ENCODE measurements at places on chromosomes 6 and 20.

DNA sequence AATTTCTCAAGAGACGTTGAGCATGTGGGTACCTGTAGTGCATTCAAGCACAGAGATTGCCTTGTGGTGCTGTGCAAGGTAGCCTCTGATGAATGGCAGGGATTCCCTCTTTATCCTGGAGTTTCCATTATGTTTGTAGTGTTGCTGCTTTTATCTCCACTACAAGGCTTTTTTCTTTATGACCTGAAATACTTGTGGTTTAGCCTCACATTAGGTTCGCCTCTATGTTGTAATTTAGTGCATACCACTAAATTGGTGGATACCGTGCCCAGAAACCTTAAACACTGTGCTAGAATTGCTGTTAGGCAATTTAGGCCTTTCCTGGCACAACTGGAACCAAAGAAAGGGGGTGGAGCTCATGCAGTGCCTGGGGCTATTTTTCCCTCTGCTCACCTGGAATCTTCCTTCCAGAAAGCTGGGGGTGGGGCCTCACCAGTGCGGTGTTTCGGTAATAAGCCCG lies 76.8 kb downstream of the NCOA7 start:
- H3K36me3 ChIP-seq, result peaks cover 7% of the 10 kb centered on the region
- no peak for DNase-seq
- H3K4me3 ChIP-seq, result no peak overlapping the region
- H3K4me1 ChIP-seq, result peaks cover 14% of the 10 kb centered on the region
- no peak overlapping the region for H3K27ac ChIP-seq

DNA sequence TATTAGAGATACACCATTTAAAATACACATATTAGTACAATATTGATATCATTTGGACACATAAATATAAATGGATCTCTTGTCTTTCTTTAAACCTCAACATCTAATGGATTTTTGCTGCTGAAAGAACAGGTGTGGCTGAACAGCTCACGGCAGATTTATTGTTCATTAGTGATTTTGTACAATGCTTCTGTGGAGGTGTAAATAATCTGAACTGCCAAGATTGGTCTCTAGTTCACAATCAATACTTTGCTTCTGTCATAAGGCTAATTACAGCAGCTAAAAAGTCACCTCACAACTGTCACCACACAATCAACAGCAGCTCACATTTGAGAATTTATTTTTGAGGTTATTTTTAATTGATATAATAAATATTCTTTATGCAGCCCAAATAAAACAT lies 162.0 kb upstream of the SIM1 start:
- DNase-seq, result no peak
- H3K4me3 ChIP-seq, result no peak overlapping the region
- no peak overlapping the region for H3K27ac ChIP-seq
- H3K4me1 ChIP-seq, result no peaks in the 10 kb centered on the region
- peaks cover 4% of the 10 kb centered on the region for H3K36me3 ChIP-seq

- no peaks in the 10 kb centered on the region for H3K4me1 ChIP-seq
- no peak overlapping the region for H3K4me3 ChIP-seq
- no peak overlapping the region for H3K27ac ChIP-seq
- peaks cover 85% of the 10 kb centered on the region for H3K27me3 ChIP-seq
These were observed 246.0 kb upstream of the EXOC2 start for GRCh38 chr6:938916-939315.

DNA sequence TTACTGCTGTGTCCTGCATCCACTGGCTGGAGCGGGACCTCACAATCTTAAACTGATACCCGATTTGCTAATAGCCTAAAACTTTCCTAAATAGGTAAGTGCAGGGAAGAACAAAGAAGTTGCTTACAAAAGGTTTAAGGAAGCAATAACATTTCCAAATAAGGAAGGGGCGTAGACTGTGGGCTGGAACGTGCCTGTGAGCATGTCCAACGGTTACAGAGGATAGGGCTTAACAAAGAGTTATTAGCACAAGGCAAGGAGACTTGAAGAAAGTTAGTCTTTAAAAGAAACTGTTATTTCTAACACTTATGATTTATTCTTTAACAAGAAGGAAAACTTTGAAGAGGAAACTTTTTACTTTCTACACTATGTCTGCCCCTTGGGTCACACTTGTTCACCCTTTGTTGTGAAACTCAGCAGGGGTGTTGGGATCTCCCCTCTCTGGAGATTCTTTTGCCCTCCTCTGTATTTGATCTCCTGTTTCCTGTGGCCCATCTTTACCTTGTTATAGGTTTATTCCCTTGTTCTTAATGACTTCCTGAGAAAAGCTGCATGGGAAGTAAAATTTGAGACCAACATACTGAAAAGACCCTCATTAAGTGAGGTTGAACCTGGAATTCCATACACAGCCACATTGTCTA lies 28.7 kb downstream of the KAT14 start:
- H3K4me3 ChIP-seq, result no peak overlapping the region
- peaks cover 60% of the 10 kb centered on the region for H3K4me1 ChIP-seq
- peaks cover 31% of the 10 kb centered on the region for H3K36me3 ChIP-seq

- peaks cover 56% of the 10 kb centered on the region for H3K4me1 ChIP-seq
- no peaks in the 10 kb centered on the region for H3K27me3 ChIP-seq
- peak overlapping the region; percentile 96 for H3K27ac ChIP-seq
- peaks cover 41% of the 10 kb centered on the region for H3K36me3 ChIP-seq
- DNase-seq, result no peak
These were observed 39.2 kb downstream of the GNAS start for GRCh38 chr20:58891718-58892140.

GRCh38 chr6:20166210-20166609 lies 46.1 kb downstream of the MBOAT1 start:
- peaks cover 21% of the 10 kb centered on the region for H3K4me1 ChIP-seq
- H3K27me3 ChIP-seq, result no peaks in the 10 kb centered on the region
- no peaks in the 10 kb centered on the region for H3K36me3 ChIP-seq
- DNase-seq, result no peak
- H3K4me3 ChIP-seq, result no peak overlapping the region

DNA sequence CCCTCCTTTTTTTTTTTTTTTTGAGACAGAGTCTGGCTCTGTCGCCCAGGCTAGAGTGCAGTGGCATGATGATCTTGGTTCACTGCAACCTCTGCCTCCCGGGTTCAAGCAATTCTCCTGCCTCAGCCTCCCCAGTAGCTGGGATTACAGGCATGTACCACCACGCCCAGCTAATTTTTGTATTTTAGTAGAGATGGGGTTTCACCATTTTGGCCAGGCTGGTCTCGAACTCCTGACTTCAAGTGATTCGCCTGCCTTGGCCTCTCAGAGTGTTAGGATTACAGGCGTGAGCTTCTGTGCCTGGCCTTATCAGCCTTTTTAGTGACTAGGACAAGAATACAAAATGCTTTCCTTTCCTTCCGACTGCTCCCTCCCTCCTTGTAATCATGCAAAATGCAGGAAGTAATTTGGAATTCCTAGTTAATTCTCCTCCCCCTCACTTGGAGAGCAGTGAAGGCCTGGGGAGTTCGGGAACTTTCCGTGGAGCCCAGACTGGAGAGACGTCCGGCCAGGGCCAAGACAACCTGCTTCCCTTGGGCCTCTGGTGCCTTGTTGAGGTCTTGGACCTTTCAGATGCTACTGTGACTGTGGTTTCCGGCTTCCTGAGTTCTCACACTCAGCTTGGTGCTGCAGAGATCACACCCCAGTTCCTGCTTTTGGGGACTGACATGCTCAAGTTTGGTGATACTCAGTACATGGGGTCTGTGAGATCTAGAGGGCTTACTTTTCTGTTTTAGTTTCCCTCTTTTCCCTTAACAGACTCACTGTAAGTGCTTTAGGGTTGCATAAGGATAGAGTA lies 3.9 kb upstream of the PHF20 start:
- peak overlapping the region; percentile 98 for H3K27ac ChIP-seq
- H3K4me1 ChIP-seq, result peaks cover 44% of the 10 kb centered on the region
- peaks cover 12% of the 10 kb centered on the region for H3K36me3 ChIP-seq
- peak overlapping the region; percentile 84 for H3K4me3 ChIP-seq

- H3K27me3 ChIP-seq, result no peaks in the 10 kb centered on the region
- no peak overlapping the region for H3K27ac ChIP-seq
- peaks cover 11% of the 10 kb centered on the region for H3K36me3 ChIP-seq
- no peak overlapping the region for H3K4me3 ChIP-seq
- DNase-seq, result no peak
These were observed 12.2 kb downstream of the PDRG1 start for GRCh38 chr20:31939661-31940060.

DNA sequence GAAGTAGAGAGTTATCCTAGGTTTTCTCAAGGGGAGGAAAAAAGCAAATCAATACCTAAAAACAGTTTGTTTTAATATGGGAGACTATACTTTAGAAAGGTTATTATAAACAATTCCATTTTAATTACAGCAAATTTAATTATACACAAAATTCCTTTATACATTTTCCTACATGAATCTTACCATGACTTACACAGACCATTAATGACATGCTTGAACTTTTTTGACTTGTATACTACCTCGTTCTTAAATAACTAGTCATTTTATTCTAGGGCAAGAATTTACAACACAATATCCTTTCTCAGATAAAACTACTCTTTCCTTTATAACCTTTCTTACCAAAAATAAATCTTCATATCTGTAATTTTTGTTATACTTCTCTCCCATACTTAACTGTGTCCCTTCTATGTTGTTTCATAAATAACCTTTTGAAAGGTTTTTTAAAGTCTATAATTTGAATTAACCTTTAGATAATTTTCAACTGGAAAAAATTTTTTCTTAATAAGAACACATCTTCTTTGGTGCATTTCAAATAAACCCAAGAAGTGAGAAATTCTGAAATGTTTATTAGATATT lies 729.4 kb downstream of the TENT5A start:
- no peak overlapping the region for H3K27ac ChIP-seq
- DNase-seq, result no peak
- no peaks in the 10 kb centered on the region for H3K27me3 ChIP-seq
- no peak overlapping the region for H3K4me3 ChIP-seq
- no peaks in the 10 kb centered on the region for H3K4me1 ChIP-seq
- no peaks in the 10 kb centered on the region for H3K36me3 ChIP-seq

DNA sequence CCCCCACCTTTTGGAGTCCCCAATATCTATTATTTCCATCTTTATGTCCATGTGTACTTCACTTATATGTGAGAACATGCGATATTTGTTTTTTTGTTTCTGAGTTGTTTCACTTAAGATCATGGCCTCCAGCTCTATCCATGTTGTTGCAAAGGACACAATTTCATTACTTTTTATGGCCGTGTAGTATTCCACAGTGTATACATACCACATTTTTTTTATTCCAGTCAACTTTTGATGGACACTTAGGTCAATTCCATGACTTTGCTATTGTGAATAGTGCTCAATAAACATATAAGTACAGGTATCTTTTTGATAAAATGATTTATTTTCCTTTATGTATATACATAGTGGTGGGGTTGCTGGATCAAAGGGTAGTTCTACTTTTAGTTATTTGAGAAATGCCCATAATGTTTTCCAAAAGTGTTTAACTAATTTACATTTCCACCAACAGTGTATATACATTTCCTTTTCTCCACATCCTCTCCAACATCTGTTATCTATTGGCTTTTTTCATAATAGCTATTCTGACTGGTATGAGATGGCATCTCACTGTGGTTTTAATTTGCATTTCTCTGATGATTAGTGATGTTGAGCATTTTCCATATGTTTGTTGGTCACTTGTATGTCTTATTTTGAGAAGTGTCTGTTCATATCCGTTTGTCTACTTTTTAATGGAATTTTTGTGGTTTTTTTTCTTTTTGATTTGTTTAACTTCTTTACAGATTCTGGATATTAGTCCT lies 34.0 kb upstream of the COL10A1 start:
- no peak for DNase-seq
- H3K4me3 ChIP-seq, result no peak overlapping the region
- no peaks in the 10 kb centered on the region for H3K27me3 ChIP-seq

- no peak for DNase-seq
- no peak overlapping the region for H3K27ac ChIP-seq
- no peak overlapping the region for H3K4me3 ChIP-seq
These were observed 44.6 kb upstream of the DDR1 start for GRCh38 chr6:30839671-30840070.

DNA sequence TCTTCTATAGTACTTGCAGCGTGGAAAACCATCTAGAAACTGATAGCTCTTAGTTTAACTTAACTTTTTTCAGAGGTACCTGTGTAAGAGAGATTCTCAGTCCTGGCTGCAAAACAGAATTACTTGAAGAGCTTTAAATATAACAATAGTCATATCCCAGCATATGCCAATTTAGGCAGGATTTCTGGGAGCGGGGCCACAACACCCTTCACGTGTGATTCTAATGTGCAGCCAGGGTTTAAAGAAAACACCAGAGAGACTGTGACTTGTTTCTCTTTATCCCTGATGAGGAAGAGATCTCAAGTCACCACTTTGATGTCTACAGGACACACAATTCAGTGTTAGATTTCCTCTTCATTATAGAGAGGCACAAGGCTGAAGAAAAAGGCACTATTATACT lies 103.7 kb downstream of the PDSS2 start:
- H3K36me3 ChIP-seq, result no peaks in the 10 kb centered on the region
- H3K27ac ChIP-seq, result no peak overlapping the region
- no peak for DNase-seq
- no peaks in the 10 kb centered on the region for H3K27me3 ChIP-seq

GRCh38 chr6:76817429-76817828 lies 645.9 kb downstream of the HTR1B start:
- no peak for DNase-seq
- H3K27me3 ChIP-seq, result no peaks in the 10 kb centered on the region
- no peaks in the 10 kb centered on the region for H3K4me1 ChIP-seq
- H3K4me3 ChIP-seq, result no peak overlapping the region

- H3K27ac ChIP-seq, result peak overlapping the region; percentile 93
- no peaks in the 10 kb centered on the region for H3K27me3 ChIP-seq
- H3K36me3 ChIP-seq, result peaks cover 12% of the 10 kb centered on the region
- no peak for DNase-seq
- H3K4me3 ChIP-seq, result peak overlapping the region; percentile 29
These were observed 55.2 kb upstream of the TAGAP start for GRCh38 chr6:159099961-159100360.

DNA sequence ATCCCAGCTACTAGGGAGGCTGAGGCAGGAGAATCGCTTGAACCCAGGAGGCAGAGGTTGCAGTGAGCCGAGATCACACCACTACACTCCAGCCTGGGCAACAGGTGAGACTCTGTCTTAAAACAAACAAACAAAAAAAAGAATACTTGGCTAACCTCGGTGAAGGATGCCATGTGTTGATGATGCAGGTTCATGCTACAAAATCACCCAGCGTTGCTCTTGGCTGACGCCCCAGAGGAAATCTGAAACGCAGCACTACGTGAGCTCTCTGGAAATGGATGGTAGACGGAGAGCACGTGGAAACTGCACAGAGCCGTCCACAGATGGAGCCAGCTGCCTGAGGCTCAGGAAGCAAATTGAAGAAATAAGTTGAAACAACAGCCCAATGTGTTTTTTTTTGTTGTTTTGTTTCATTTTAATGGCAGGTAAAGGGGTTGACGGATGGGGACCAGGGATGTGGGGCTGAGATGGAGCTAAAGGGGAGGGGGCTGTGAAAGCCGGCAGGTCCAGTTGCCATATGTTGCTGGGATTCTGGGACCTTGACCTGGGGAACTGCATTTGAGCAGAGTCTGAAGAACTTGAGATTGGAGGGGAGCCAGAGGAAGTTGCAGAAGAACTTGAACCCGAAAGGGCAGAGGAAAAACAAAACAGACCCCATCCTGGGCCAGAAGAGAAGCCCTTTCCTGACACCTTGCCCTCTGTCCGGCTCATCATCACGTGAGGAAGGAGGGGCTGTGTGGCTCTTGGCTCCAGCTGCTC lies 12.8 kb upstream of the MANBAL start:
- H3K36me3 ChIP-seq, result peaks cover 4% of the 10 kb centered on the region
- no peaks in the 10 kb centered on the region for H3K27me3 ChIP-seq
- no peak for DNase-seq
- H3K4me3 ChIP-seq, result no peak overlapping the region
- H3K4me1 ChIP-seq, result peaks cover 15% of the 10 kb centered on the region

Measured in central memory CD8-positive, alpha-beta T cell (primary cell).